Activated CD8-positive, alpha-beta memory T cell treated with anti-CD3 and anti-CD28 coated beads, Interleukin-2, amount 50 U/mL, for 4 hours (primary cell): ENCODE measurements at places on chromosomes 12 and 14.

- DNase-seq = no peak
Measured at GRCh38 chr14:60878121-60878520, 102.8 kb downstream of the TRMT5 start.

DNA sequence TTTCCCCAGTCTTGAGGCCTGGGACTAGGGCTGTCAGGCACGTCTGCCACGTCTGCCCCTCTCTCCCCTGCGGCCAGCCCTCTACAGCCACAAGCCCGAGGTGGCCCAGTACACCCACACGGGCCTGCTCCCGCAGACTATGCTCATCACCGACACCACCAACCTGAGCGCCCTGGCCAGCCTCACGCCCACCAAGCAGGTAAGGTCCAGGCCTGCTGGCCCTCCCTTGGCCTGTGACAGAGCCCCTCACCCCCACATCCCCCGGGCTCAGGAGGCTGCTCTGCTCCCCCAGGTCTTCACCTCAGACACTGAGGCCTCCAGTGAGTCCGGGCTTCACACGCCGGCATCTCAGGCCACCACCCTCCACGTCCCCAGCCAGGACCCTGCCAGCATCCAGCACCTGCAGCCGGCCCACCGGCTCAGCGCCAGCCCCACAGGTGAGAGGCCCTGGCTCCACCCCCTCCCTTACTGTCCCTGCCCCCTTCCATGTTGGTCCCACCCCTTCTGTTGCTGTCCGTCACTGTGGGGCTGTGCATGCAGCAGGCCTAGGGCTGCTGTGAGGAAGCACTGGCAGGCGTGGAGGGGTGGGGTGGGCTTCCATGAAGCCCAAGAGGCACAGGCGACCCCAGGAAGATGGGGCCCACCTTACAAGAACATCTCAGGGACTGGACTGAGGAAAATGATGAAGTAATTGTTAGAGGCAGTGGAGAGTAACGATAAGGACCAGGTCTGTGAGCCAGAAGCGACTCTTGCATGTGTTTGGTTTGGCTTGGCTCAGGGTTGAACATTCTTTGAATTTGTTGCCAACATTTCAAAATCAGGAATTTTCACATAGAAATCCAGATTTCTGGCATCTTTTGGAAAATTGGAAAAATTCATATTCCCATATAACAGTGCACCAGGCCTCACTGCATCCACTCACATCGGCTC, 16.8 kb downstream of the C12orf43 start:
- no peak for DNase-seq

DNA sequence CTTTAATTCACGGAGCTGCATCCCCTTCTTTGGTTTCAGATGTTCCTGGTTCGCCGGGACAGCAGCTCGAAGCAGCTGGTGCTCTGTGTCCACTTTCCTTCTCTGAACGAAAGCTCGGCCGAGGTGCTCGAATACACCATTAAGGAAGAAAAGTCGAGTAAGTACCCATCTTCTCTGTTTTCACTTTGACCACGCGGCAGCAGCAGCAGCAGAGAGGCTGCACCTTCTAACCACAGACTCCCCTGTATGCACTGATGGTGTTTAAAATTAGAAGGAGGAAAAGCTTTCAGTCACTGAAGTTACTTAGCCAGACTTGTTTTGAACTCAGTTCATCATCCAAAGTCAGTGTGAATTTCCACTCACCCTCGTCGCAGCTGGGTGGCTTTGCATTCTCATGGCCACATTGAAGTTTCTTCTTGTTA, 63.8 kb downstream of the RIN3 start:
- peak; percentile 38 for DNase-seq

DNA sequence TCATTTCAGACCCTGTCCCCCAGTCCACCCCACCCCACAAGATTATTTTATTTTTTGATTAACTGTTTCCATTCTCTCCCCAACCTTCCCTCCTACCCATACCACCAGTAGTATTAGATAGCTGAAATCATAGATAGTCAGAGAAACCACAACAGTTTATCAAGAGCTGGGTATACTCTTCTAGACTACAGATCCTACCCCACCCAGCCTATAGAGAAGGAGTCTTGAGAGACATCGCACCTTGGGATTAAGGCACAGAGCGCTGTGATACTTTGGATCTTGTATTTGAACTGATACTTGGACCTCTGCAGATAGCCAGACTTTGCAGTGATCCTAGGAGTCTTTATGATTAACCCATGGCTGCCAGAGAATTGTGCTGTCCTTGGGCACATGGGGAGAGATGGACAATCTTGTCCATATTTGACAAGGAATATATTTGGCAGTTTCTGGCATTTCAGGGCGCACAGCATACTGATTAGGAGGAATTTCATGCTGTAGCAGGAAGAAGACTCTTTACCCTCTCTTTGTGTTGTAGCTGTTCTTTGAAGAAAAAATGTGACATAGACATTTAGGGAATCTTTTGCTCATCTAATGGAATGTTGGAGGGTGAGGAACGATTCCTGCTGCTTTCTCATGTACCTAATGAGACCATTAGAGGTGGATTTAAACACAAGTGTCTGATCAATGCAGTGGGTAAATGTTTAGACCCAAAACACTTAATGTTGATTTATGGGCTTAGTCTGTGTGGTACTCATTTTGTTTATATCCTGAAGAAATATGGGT, 982 bp downstream of the RBMS2 start:
- no peak for DNase-seq

GRCh38 chr14:59961518-59962062, 41.6 kb downstream of the LRRC9 start:
- no peak for DNase-seq

GRCh38 chr14:93702946-93703345, 85.3 kb downstream of the PRIMA1 start:
- no peak for DNase-seq

DNA sequence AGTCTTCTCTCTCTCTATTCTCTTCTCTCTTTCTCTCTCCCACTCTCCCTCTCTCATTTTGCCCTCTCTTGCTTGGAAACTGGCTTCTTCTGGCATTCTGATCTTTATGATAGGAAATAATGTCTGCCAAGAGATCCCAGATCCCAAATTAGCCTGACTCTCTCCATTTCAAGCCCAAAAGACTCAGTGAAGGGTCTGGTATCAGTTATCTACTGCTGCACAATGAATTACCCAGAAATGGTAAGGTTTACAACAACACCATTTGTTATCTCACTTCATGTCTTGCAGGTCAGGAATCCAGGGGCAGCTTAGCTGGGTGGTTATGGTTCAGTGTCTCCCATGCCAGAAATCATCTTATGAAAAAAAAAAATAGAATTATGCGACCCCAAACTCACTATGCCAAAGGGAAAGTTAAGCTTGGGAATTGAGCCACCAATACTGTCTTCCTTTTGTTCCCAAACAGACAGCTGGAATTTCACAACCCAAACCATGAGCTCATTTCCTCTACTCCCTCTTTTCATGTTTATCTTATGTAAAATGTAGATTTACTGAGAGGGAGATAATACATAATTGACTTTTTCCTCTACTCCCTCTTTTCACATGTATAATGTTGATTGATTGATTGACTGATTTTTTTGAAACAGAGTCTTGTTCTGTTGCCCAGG, 67.8 kb upstream of the FICD start:
- DNase-seq = no peak

DNA sequence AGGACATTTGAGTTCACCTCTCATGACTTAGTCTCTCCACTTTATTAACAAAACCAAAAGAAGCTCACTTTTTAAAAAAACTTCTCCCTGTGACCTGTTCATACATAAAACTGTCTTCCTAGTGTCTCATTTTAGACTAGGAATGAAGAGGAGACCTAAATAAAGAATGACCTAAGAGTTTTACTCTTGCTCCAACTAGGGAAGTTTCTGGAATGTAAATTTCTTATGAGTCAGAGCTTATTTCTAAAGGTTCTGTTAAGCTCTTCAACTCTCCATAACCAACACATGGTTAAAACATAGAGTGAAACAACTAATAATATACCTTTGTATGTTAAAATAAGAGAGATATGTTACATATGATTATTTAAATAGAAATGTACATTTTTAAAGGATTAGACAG, 369.8 kb downstream of the EMP1 start:
- DNase-seq = no peak

DNA sequence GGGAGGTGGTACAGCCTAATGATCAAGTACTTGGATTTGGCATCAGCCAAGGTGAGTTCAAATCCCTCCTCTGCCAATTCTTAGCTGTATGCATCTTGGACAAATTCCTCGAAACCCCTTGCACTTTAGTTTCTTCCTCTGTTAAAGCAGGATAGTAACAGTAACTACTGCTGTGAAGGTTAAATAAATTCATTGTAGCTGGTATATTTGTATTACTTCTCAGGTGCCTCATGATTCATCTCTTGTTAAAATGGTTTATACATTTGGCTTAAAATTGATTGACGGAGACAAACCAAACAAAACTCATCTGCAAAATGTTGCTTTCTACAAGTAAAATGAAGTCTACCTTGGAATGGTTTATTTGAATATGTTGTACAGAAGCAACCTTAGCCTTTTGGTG, 2.3 kb upstream of the PTPRB start:
- DNase-seq = no peak

- DNase-seq = no peak
Measured at GRCh38 chr14:23421594-23421993, 13.5 kb upstream of the MYH6 start.

DNA sequence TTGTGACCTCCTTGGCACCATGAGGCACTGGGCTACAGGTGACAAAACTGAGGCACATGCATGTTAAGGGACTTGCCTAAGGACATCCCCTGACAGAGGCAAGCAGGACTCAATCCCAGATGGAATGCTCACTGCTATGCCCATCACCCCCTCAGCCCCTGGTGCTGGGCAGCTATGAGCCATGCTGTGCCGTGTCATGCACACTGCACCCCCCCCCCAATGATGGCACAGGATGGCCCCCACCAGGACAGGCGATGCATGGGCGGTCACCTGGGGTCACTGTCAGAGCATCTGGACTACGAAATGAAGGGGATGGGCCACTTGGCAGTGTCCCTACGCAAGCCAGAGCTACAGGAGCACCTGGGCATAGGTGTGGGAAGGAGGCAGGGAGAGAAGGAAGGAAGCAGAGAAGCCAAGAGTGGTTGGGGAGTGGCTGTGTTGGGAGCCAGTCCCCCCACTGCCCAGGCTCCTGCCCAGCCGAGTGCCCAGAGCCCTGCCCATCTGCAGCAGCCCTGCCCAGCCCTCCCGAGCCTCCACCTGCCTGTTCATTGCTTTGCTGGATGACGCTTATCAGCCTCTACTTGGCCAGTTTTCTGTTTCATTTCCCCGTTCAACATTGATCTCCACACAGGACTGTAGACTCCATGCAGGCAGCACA, 84.9 kb upstream of the DIO3 start:
- no peak for DNase-seq

- no peak for DNase-seq
Measured at GRCh38 chr14:104026024-104026423, 59.5 kb upstream of the ASPG start.

- no peak for DNase-seq
Measured at GRCh38 chr14:66085224-66085623, 400.9 kb upstream of the CCDC196 start.
